Kidney (tissue), 22 donors: ENCODE measurements at places on chromosomes 2 and 18. TPM values are rescaled to one million over a fixed set of nuclear protein-coding genes. Genes with fewer than 3 reads are reported as not detected.

- H3K4me3 ChIP-seq: no peak overlapping the region
- H3K4me1 ChIP-seq: no peaks in the 10 kb centered on the region
- no peaks in the 10 kb centered on the region for H3K27me3 ChIP-seq
- H3K36me3 ChIP-seq: no peaks in the 10 kb centered on the region
- no peak overlapping the region for H3K27ac ChIP-seq
Observed at GRCh38 chr2:161384864-161385263, 31.2 kb upstream of the TBR1 start.

- H3K4me3 ChIP-seq: peak overlapping the region; percentile 91
- no peaks in the 10 kb centered on the region for H3K36me3 ChIP-seq
- peaks cover 6% of the 10 kb centered on the region for H3K4me1 ChIP-seq
- H3K27ac ChIP-seq: peak overlapping the region; percentile 93
Observed at GRCh38 chr2:38375696-38376345, 1.3 kb downstream of the ATL2 start.

GRCh38 chr2:200397785-200398184 lies 91.3 kb downstream of the SPATS2L start:
- H3K27me3 ChIP-seq: no peaks in the 10 kb centered on the region
- no peaks in the 10 kb centered on the region for H3K36me3 ChIP-seq
- no peaks in the 10 kb centered on the region for H3K4me1 ChIP-seq
- no peak overlapping the region for H3K27ac ChIP-seq
- no peak for DNase-seq
- no peak overlapping the region for H3K4me3 ChIP-seq

The C2orf15 gene
- 6.3 TPM for total RNA-seq

DNA sequence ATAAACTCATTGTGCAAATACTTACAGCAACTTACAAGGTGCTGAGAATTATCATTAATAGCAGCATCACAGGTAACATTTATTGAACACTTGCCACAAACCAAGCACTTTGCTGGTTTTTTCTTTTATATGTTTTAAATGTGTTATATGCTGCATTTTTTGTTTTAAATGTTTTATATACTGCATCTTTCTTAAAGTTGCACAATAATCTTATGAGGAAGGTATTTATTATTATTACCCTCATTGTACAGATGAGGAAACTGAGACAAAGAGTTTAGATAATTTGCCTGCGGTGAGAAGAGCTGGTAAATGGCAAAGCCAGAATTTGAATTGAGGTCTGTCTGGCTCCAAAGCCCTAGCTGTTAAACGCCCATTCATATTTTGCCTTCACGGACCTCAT lies 52.2 kb upstream of the RIOK3 start:
- H3K4me3 ChIP-seq: no peak overlapping the region
- peaks cover 5% of the 10 kb centered on the region for H3K4me1 ChIP-seq
- no peaks in the 10 kb centered on the region for H3K36me3 ChIP-seq
- H3K27me3 ChIP-seq: no peaks in the 10 kb centered on the region
- H3K27ac ChIP-seq: no peak overlapping the region

DNA sequence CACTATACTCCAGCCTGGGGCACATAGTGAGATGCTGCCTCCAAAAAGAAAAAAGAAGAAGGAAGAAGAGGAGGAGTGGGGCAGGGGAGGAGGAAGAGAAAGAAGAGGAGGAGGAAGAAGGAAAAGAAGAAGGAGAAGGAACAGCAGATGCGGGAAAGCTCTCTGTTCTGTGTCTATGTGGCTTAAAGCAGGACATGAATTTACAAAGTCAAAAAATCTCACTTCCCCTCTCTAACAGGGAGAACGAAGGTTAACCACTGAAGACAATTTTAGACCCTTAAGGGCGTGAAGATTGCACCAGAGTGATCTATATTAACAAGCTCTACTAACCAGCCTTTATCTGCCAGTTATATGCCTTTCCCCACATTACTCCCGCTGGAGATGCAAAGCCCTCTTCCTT lies 258.9 kb downstream of the METTL4 start:
- no peak overlapping the region for H3K4me3 ChIP-seq
- H3K27me3 ChIP-seq: no peaks in the 10 kb centered on the region
- DNase-seq: no peak
- H3K36me3 ChIP-seq: no peaks in the 10 kb centered on the region
- no peaks in the 10 kb centered on the region for H3K4me1 ChIP-seq

DNA sequence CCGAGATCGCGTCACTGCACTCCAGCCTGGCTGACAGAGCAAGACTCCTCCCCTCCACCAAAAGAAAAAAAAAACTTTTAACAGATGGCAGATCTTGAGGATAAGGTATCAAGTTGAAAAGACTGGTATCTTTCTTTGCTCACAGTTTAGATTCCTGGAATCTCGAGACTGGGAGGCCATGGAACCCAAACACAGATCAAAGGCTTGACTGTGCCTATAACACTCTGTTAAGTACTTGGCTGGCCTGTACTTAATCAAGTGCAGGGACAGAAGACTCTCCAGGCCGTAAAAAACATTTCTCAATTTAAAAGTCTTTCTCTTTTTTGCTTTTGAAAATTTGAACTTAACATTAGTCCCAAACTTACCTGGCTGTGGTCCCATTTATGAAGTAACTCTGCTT lies 107.1 kb upstream of the ZNF516 start:
- no peak overlapping the region for H3K4me3 ChIP-seq
- no peaks in the 10 kb centered on the region for H3K4me1 ChIP-seq
- DNase-seq: peak; percentile 73
- H3K27me3 ChIP-seq: no peaks in the 10 kb centered on the region
- no peaks in the 10 kb centered on the region for H3K36me3 ChIP-seq
- no peak overlapping the region for H3K27ac ChIP-seq

DNA sequence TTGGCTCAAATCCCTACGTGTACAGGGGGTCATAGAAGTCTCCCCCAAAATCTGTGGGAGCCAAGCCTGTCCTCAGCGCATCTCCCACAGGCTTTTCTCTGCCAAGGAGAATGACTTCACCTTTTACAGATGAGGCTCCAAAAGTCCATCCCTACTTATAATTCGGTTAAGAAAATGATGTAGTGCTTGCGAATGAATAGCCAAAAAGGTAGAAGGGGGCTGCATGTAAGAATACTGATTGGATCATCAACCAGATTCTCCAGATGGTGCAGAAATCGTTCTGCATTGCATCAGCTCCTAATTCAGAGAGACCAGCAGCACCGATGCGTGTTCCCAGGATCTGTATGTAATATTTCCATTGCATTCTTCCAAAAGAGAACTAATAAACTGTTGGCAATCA lies 91.9 kb downstream of the EPHA4 start:
- no peak overlapping the region for H3K4me3 ChIP-seq
- no peaks in the 10 kb centered on the region for H3K4me1 ChIP-seq
- no peak overlapping the region for H3K27ac ChIP-seq
- DNase-seq: no peak
- H3K27me3 ChIP-seq: no peaks in the 10 kb centered on the region

GRCh38 chr2:11699686-11700670 lies 30.0 kb upstream of the NTSR2 start:
- H3K27me3 ChIP-seq: no peaks in the 10 kb centered on the region
- H3K4me3 ChIP-seq: no peak overlapping the region
- H3K27ac ChIP-seq: no peak overlapping the region
- no peak for DNase-seq
- H3K36me3 ChIP-seq: no peaks in the 10 kb centered on the region

- H3K4me3 ChIP-seq: no peak overlapping the region
- no peaks in the 10 kb centered on the region for H3K27me3 ChIP-seq
- DNase-seq: no peak
- no peaks in the 10 kb centered on the region for H3K4me1 ChIP-seq
- H3K27ac ChIP-seq: no peak overlapping the region
Observed at GRCh38 chr2:180991361-180991760, 11.0 kb downstream of the UBE2E3 start.

DNA sequence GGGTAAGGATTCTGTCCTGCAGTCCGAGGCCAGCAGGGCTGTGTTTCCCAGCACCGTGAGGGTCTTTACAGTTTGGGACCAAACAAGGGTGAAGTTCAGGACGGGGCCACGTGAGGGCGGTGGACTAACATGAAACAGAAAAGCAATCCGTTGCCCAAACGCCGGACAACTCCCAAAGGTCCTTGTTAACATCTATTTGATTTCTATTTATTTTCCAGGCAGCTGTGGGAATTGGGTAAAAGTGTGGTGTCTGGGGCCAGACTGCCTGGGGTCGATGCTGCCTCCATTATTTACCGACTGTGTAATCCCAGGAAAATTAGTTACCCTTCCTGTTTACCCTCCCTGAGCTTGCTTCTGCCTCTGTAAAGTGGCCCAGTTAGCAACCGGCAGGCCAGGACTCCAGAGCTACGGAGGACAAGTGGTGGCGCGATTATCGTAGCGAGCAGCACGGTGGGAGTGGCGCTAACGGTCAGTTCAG lies 66.3 kb upstream of the TCF7L1 start:
- DNase-seq: peak; percentile 89
- H3K27me3 ChIP-seq: no peaks in the 10 kb centered on the region
- H3K4me3 ChIP-seq: no peak overlapping the region
- H3K4me1 ChIP-seq: no peaks in the 10 kb centered on the region

DNA sequence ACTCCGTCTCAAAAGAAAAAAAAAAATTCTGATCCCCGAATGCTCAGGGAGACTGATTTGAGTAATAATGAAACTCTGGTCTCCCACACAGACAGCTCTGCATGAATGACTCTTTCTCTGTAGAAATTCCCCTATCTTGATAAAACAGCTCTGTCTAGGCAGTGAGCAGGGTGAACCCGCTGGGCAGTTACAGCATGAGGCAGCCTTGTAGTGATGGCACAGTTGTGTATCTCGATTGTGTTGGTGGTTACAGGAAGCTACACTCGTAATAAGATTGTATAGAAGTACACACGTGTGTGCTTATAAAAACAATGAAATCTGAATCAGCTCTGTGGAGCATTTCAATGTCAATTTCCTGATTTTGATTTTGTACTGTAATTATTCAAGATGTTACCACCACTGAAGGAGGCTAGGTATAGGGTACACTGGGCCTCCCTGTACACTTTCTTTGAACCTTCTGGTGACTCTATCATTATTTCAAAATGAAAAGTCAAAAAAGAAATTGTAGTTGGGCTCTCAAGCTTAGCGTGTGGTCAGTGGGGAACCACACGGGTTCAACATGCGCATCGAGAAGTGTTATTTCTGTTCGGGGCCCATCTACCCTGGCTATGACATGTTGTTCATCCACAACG lies 34.9 kb upstream of the ATP8B1 start:
- no peaks in the 10 kb centered on the region for H3K36me3 ChIP-seq
- no peak overlapping the region for H3K4me3 ChIP-seq
- DNase-seq: no peak
- no peak overlapping the region for H3K27ac ChIP-seq

The SLC40A1 gene
- total RNA-seq: 78.4 TPM

GRCh38 chr18:7236072-7236471 lies 5.2 kb downstream of the LRRC30 start:
- DNase-seq: no peak
- no peak overlapping the region for H3K4me3 ChIP-seq
- no peak overlapping the region for H3K27ac ChIP-seq
- no peaks in the 10 kb centered on the region for H3K4me1 ChIP-seq
- no peaks in the 10 kb centered on the region for H3K27me3 ChIP-seq

DNA sequence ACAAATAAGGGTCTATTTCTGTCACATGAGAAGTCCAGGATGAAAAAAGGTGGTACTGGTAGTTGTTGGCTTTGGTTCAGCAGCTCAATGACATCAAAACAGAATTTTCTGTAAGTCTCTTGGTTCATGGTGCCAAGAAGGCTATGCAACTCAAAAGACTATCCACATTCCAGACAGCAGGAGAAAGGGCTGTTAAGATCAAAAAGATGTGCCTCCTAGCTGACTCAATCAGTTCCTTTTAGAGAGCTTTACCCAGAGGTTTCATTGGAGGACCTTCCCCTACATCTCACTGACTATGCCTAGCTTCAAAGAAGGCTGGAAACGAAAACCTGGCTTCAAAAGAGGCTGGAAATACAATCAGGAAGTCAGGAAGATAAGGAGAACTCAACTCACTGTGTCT lies 98.0 kb downstream of the DYM start:
- H3K4me1 ChIP-seq: no peaks in the 10 kb centered on the region
- no peaks in the 10 kb centered on the region for H3K36me3 ChIP-seq
- H3K4me3 ChIP-seq: no peak overlapping the region
- H3K27me3 ChIP-seq: no peaks in the 10 kb centered on the region
- no peak overlapping the region for H3K27ac ChIP-seq

The CYBRD1 gene
- total RNA-seq: 57.3 TPM

GRCh38 chr18:67549946-67550345 lies 33.4 kb upstream of the DSEL start:
- H3K27me3 ChIP-seq: no peaks in the 10 kb centered on the region
- DNase-seq: no peak
- H3K27ac ChIP-seq: no peak overlapping the region
- H3K4me3 ChIP-seq: no peak overlapping the region
- no peaks in the 10 kb centered on the region for H3K36me3 ChIP-seq

DNA sequence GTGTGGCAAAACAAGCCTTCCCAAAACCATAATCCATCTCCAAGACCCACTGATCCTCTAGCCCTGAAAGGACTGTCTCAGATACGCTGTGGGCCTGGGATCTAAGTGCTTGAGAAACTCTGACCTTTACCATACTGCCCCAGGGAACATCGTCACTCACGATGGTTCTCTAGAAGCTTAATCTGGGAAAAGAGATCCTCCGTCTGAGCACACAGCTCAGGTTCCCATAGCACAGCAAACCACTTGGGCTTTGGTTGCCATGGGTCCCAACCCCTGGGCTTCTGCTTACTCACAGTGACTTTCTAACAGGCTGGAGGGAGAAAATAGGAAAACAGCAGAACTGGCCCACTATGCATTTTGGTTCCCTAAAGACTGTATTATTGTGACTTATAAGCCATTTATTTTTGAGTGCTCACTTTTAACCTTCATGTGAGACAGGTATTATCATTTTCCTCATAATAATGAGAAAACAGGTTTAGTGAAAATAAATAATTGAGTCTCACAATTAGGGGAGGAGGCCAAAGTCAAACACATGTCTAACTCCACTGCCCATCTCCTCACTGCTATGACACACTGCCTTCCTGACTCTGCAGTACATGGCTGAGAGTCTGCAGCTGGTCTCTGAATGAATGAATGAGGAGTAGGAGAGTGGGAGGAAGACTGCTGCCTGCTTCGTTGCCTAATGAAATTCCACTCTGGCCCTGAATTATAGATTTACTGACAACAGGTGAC lies 46.7 kb downstream of the REEP1 start:
- no peaks in the 10 kb centered on the region for H3K27me3 ChIP-seq
- H3K4me1 ChIP-seq: no peaks in the 10 kb centered on the region
- no peak overlapping the region for H3K27ac ChIP-seq
- no peaks in the 10 kb centered on the region for H3K36me3 ChIP-seq

The DSC2 gene
- total RNA-seq: 19.8 TPM
